Activated CD8-positive, alpha-beta T cell treated with anti-CD3 and anti-CD28 coated beads for 36 hours (primary cell): ENCODE measurements at places on chromosomes 1 and 21. TPM values are rescaled to one million over a fixed set of nuclear protein-coding genes. Genes with fewer than 3 reads are reported as not detected.

Gene SPRR1A
- not detected for total RNA-seq

- DNase-seq = no peak
Measured at GRCh38 chr1:110639724-110640386, 33.7 kb upstream of the KCNA2 start.

GRCh38 chr1:178362747-178363146 lies 134.0 kb downstream of the CLEC20A start:
- no peak for DNase-seq

DNA sequence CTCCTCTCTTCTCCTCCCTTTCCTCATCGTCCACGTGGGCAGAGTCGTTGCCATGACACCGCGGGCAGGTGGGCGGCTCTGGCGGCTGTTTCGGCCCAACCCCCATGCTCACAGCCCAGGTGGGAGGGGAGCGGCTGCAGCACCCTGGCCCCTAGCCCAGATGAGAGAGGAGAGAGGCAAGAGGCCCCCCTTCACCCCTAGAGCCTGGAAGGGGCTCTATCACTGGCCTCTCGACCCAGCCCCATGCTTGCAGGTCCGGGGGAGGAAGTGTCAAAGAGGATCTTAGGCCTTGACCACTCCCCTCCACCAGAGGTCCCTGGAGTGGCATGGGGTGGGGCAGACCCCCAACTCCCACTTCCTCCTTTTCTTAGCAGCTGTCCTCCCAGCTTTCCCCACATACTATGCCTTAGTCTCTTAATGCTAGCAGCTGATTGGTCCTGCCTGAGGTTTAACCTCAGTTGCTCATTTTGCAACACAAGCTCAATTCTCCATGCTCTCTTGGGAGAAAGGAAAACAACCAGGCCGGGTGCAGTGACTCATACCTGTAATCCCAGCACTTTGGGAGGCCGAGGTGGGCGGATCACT lies 10.4 kb downstream of the DLGAP3 start:
- DNase-seq = peak; percentile 34

DNA sequence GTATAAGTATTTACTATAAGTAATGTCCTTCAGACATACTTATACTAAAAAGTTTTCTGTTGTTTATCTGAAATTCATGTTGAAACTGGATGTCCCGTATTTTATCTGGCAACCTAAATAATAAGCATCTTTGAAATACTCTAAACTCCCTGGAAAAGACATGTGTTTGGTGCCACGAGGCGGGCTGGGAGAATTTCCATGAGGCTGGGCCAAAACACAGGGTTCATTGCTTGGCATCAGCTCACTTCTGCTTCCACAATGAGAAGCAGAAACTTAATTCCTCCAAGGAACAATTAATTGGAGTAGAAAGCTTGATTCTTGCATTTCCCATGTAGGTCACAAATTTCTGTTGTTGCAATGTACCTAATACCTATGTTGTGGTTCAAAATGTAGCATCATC lies 110.2 kb downstream of the PSMG1 start:
- DNase-seq = no peak

DNA sequence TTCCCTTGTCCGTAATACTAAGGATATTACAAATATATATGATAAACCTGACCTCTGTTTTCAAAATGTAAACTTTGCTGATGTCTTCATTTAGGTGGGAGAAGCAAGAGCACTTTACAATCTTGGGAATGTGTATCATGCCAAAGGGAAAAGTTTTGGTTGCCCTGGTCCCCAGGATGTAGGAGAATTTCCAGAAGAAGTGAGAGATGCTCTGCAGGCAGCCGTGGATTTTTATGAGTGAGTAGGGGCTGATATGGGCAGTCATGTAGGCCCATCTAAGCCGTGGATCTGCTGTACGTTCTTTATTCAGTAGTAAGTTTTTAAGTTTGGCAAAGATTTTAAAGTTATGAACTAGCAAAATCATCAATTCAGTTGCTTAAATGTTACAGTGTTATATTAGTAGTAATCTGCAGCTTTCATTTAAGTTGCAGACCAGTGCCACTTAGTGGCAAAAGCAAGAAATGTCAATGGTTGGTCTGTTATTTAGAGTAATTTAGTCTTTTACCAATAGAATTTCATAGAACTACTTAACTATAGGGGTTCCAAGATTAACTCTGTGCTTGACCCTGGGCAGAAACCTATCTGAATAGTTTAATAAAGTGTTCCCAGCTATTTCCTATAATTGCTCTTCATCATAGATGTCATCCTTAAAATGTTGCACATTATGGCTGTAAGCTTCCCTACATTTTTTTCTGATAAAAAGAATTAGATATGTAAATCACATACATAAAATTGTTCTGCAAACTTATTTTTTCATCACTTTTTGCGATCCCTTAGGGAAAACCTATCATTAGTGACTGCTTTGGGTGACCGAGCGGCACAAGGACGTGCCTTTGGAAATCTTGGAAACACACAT lies 21.3 kb downstream of the GPSM2 start:
- peak; percentile 42 for DNase-seq
